ENCODE measurements at places on chromosomes 1 and 21.
A peak's percentile ranks its signal among the peaks of the same experiment; 100 is the strongest.

- peak; percentile 16 for DNase-seq
These were observed 930 bp downstream of the CDC14A start for GRCh38 chr1:100353071-100353801.

GRCh38 chr1:222263791-222264190, 284.1 kb downstream of the HHIPL2 start:
- DNase-seq = no peak

DNA sequence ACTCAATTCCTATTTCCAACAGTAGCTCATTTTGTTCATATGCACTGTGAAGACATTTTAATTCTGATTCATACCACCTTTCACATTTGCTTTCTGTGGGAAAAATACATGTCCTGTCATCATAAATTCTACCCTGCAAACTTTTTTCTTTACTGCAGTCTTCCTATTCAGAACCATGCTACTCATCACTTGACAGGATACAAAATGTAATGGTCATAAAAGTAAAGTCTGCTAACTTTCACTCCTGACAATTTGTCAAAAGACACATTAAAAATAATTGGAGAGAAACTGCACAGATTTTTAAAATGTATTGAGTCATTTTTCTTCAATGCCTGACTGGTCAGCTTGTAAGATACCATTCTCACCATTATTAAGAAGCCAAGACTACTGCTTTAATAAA, 1817.1 kb downstream of the BRINP3 start:
- no peak for DNase-seq

GRCh38 chr1:44111861-44112260, 6.8 kb upstream of the KLF17 start:
- DNase-seq = no peak

- no peak for DNase-seq
These were observed 13.4 kb downstream of the ABCG1 start for GRCh38 chr21:42232176-42232825.

- no peak for DNase-seq
These were observed 74.7 kb downstream of the NTPCR start for GRCh38 chr1:233025157-233025556.

- no peak for DNase-seq
These were observed 195.1 kb downstream of the HLX start for GRCh38 chr1:221074332-221074731.

DNA sequence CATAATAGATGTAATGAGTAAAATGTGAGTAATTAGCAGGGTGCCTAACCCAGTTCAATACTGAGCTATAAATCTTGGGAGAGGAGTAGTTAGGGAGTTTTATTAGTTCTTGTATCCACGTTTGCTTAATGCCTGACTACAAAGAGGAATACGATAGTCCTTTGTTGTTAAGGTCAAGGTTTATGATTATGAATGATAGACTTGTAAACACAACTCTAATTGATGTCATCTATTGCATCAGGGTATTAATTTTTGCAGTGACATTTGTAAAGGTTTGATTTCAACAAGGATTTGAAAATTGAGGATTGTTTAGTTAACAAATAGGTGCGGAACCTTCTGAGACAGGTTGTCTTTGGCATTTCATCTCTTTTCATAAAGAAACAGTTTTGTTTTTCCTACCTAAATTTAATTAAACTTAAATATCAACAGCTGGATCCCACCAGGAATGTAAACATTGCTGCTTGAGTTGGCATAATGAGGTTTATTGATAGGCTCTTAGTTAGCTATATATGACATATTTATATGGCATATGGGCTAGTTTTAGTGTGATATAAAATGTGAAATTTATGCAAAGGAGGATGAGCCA, 9.7 kb downstream of the SOAT1 start:
- no peak for DNase-seq

GRCh38 chr1:223143537-223144248, 645 bp upstream of the TLR5 start:
- DNase-seq = no peak

DNA sequence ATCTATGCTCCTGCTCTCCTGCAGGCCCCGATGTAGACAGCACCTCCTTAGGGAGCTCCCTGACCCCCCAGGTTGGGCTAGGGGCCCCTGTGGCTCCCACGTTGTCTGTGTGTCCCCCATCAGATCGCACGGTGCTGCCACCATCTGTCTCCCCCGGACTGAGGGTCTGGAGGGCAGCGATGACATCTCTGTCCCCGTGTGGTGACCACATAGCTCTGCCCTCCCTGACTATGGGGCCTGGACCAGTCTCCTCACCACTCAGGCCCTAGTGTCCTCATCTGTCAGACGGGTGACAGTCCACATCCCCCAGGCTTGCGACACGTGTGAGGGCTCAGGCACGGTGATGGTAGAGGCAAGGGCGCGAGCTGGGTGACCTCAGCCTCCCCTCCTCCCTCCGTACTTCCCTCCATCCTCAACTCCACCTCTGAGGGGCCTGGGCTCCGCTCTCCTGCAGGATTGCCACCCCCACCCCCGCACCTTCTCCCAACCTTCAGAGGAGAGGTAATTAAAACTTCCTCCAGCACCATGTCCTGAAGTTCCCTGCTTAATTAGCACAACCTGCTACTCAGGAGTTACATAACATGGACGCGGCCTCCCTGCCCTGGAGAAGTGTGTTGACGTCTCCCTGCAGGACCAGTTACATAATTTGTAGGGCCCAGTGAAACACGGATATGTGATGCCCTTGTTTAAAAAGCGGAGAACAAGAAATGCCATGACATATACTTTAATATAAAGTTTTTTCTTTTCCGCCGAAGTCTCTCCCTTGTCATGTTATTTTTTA, 288.2 kb downstream of the PTPRU start:
- no peak for DNase-seq

GRCh38 chr1:14163246-14163645, 435.2 kb upstream of the KAZN start:
- DNase-seq = no peak
